ENCODE measurements at places on chromosomes 5 and 9.

GRCh38 chr5:144712090-144712489 lies 541.4 kb downstream of the KCTD16 start:
- DNase-seq, result no peak

- DNase-seq, result no peak
Measured at GRCh38 chr5:78509884-78510769, 138.4 kb downstream of the LHFPL2 start.

- DNase-seq, result no peak
Measured at GRCh38 chr5:64632251-64632650, 58.1 kb upstream of the SHISAL2B start.

- no peak for DNase-seq
Measured at GRCh38 chr9:89996773-89997172, 392.0 kb downstream of the GADD45G start.

DNA sequence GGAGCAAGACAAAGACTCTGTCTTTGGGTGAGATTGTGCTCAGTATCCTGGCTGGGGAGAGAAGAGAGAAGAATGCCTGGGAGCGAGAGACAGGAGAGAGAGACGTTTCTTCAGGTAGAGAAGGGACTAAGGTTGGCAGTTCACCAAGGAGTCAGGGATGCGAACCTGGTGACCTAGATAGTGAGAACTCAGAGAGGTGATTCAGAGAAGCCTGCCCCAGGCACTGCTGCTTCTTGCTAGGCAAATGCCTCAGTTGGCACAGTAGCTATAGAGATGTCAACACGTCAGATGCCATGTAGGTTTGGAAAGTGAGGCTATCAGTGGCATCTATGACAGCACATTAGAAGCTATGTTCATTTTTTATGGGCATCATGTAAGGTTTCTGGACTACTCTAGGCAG lies 231.6 kb upstream of the VLDLR start:
- no peak for DNase-seq

DNA sequence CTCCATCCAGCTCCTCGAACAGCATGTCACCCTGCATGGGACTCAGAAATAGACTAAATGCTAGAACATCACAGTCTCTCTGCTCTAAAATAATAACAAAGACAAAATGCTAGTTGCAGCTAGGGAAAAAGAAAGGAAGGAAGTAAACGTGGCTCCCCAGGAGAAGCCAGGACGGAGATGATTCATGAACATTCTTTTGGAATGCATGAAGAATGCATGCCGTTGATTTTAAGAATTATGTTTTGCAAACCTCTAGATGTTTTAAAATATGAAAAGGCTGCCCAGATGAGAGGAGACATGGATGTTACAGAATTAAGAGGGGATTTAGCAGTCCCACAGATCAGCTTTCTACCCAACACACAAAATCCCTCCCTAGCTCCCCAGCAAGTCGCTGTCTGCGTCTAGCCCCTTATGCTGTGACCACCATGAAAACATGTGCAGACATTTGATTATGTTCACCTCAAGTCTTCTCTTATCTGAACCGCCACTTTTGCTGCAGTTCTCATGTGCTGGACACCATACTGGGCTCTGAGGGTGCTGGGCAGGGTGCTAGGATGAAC lies 139.4 kb upstream of the LMX1B start:
- DNase-seq, result no peak

DNA sequence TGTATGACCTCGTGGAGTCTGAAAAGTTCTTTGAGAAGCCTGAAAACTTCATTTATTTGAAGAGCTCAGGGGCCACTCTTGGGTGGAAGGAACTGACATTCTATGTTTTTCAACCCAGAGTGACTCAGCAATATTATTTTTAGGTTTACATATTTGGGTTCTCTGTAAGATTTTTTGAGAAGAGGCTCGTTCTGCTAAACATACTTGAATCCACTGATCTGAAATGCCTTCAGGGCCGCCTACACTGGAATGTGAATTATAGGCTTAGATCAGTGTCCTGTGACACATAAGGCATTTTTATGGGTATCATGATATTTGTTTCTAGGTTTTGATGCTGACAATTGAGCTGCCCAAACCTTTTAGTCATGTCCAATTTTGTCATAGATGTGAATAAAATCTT lies 86.2 kb downstream of the PSAT1 start:
- no peak for DNase-seq

- no peak for DNase-seq
Measured at GRCh38 chr5:165201771-165202518, 1696.5 kb downstream of the MAT2B start.

DNA sequence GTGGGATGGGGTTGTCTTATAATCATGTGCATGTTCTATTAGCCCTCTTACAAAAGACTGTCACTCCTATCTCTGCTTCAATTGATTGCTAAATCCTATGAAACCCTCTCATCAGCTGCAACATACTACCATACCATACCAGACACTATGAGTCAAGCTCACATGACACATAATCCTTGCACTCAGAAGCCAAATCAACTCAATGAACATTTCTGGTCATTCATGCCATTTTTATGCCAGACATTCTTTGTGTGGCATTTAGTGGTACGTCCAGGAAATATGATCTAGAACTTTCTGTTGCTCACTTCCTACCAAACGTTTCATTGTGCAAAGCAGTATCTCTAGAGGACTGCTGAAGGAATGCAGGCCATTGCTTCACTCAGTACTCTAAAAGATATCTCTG lies 159.2 kb upstream of the GNA14 start:
- no peak for DNase-seq

DNA sequence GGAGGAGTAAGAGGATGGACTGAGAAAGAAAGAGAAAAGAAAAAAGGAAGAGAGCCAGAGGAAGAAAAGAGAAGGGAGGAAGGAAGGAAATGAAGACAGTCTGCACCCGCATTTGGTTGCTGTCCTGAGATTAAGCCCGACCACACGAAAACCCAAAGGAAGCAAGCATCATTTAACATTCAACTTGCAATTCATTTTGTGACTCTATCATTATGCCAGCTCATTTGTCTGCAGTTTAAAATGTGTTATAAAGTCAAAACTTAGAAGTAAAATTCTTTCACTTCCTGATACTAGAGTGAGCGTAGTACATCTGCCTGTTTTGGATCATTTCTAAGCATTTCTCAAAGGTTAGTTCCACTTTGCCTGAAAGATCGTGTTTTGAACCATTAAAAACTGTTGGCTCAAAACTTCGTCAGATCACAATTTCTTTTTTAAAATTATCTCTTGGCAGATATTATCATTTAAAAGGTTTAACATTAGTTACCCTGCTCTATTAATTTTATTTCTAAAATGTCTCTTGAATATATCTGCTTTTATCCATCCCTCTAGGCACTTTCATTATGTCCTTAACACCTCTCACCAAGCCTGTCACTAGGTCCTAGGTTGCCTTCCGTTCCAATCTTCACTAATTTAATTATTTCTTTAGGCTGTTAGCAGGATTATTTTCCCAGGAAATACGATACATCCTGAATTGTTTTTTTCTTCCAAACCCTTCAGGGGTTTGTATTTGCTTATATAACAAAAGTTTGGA lies 240.9 kb downstream of the TLE4 start:
- no peak for DNase-seq

GRCh38 chr5:39459071-39459470 lies 34.3 kb upstream of the DAB2 start:
- DNase-seq, result no peak

DNA sequence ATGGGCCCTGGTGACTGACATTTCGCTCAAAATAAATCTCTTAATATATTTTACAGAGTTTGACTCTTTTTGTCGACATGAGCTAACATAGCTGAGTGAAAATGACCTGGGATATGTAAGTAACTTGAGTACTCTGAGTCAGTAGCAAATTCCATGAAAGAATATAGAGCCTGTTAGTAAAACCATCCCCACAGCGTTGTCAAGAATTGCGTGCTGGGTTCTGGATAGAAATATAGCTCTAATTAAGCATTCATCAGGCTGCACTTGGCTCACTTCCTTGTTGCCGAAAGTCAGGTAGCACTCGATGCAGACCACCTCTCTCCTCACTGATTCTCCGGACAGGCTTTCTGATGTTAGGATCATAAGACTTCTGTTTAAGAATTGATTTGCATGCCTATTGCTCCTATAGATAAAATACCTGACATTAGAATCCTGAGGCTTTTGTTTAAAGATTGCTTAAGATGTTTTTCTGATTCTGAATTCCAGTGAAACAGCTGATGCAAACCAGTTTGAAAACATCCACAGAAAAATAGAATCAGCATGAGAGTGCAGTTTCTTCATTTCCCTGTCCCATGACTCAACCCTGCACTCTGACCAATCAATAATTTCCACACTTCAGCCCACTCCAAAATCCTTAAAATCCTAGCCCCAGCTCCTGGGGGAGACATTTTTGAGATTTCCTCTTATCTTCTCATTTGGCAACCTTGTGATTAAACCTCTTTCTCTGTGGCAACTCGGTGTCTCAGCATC lies 310.6 kb downstream of the DIRAS2 start:
- no peak for DNase-seq

- DNase-seq, result no peak
Measured at GRCh38 chr9:27335075-27335474, 38.1 kb upstream of the EQTN start.

- no peak for DNase-seq
Measured at GRCh38 chr9:36691671-36692070, 119.0 kb downstream of the MELK start.

All from stimulated activated CD8-positive, alpha-beta memory T cell treated with anti-CD3 and anti-CD28 coated beads, Interleukin-15, amount 100 ng/mL, for 4 hours (primary cell).